ENCODE measurements at places on chromosomes 3 and 15. TPM values are rescaled to one million over a fixed set of nuclear protein-coding genes. Genes with fewer than 3 reads are reported as not detected.

- DNase-seq, result no peak
Measured at GRCh38 chr3:166917437-166917836, 462.7 kb downstream of the ZBBX start.

Gene CRYGS
- total RNA-seq, result 0.93 TPM

- DNase-seq, result no peak
Measured at GRCh38 chr3:153973722-153974265, 147.4 kb upstream of the ARHGEF26 start.

Gene CPN2
- not detected for total RNA-seq

- DNase-seq, result no peak
Measured at GRCh38 chr15:52783191-52783829, 6.8 kb downstream of the ONECUT1 start.

- DNase-seq, result no peak
Measured at GRCh38 chr3:53218131-53218530, 37.7 kb downstream of the TKT start.

DNA sequence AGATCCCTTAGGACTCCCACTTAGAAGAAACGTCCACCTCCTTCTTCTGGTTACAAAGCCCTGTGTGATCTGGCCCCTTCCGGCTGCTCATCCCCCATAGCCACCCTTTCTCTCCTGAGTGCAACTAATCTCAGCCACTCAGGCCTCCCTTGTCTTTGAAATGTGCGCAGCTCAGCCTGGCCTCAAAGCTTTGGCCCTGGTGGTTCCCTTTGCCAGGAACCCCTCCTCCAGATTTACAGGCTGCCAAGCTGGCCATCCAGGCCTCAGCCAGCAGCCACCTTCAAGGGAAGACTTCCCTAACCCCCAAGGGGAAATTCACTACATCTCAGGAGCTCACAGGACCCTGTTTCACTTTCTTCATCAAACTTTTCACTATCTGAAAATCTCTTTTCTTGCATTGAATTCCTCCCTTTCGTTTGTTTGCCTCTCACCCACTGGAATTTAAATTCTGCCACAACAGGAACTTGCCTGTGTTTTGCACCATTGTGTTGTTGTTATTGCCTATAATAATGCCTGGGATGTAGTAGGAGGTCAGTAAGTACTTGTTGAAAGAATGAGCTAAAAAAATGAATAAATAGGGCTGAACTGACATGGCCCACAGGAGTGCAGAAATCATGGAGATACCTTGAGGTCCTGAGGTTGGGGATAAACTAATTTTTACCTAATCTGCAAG lies 109.5 kb upstream of the PFN2 start:
- no peak for DNase-seq

- DNase-seq, result no peak
Measured at GRCh38 chr3:125431912-125432790, 57.0 kb upstream of the ZNF148 start.

- no peak for DNase-seq
Measured at GRCh38 chr3:45011756-45012508, 14.2 kb upstream of the CLEC3B start.

DNA sequence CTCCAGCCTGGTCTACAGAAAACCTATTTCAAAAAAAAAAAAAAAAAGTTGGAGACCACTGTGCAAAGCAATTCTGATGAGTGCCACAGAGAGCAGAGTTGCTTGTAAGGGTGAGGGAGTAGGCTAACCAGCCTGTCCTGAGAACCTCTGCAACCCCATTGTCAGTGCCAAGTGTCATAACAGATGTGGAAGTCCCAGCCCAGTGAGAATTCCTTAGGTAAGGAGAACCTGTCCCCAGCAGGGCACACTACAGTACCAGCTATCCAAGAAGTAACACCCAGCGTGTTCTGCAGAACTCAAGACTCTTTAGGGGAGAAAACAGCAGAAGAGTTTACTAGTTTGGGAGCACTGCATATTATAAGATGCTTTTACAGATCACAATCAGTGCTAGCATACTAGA lies 156.3 kb downstream of the LIPC start:
- no peak for DNase-seq

DNA sequence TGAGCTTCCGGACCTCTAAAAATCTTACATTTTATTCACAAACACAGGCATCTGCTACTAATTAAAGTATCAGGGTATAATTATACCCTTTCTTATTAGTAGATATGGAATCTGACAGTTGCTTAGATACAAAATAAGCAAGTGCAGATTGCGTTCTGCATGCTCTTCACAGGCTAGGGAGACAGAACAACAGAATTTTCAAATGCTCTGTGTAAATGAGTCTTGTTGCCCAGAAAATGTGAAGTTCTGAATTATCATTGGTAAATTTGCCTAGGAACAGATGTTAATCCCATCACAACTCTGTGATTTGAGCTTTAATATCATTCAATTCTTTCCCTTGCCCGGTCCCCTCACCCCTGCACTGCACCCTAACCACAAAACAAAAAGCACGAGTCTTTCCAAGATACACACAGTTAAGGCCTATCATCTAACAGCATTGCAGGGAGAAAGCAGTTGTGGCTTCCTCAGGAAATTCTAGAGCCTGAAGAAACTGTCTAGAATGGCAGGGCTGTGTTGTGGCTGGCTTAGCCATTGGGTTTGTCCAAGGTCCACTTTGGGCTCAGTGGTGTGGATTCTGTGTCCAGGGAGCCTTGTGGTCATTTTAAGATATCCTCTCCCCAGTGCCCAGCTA lies 119.8 kb downstream of the PDCD6IP start:
- DNase-seq, result no peak

DNA sequence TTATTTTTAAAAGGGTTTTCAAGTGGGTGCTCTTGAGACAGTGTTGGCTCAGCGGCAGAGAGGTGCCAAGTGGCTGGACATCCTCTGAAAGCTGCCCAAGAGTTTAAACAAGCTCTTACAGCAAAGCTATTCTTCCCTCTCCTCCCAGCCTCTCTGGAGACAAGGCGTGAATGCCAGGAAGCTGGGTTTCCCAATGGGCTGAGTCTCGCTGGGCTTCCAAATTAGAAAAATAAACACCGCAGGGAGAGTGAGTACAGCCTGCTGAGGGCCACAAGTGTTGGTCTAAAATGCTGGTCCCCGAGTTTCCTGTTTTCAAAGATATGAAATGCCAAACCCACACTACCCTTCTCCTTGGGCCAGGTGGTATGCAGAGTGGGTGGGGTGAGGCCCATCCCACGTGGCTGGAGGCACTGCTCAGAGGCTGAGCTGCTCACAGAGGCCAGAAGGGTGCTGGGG lies 36.4 kb downstream of the ZDHHC3 start:
- DNase-seq, result no peak

GRCh38 chr3:163957072-163957471 lies 1121.2 kb downstream of the SI start:
- DNase-seq, result no peak
